ENCODE measurements at places on chromosomes 1 and 21. TPM values are rescaled to one million over a fixed set of nuclear protein-coding genes. Genes with fewer than 3 reads are reported as not detected.

HOOK1 gene
- 72.3 TPM for total RNA-seq

CCT3 gene
- total RNA-seq: 130 TPM

MAP3K7CL gene
- 5.9 TPM for total RNA-seq

C1QTNF12 gene
- total RNA-seq: 44.2 TPM

RUNX3 gene
- 2.1 TPM for total RNA-seq

KLHDC8A gene
- total RNA-seq: not detected

NUAK2 gene
- 22.0 TPM for total RNA-seq

LCE1D gene
- total RNA-seq: not detected

PCSK9 gene
- total RNA-seq: 3.5 TPM

FLG2 gene
- 0.28 TPM for total RNA-seq

KRTAP11-1 gene
- not detected for total RNA-seq

SPATA21 gene
- total RNA-seq: not detected

IL12RB2 gene
- total RNA-seq: 3.3 TPM

CHI3L1 gene
- not detected for total RNA-seq

SFN gene
- total RNA-seq: 46.8 TPM

EXO1 gene
- 5.8 TPM for total RNA-seq

LRRC38 gene
- total RNA-seq: not detected

TTC24 gene
- total RNA-seq: not detected

OR6K3 gene
- total RNA-seq: not detected

SPRR2D gene
- total RNA-seq: not detected

HSD3B1 gene
- total RNA-seq: 61.3 TPM

RC3H1 gene
- 29.2 TPM for total RNA-seq

LHX4 gene
- total RNA-seq: 0.54 TPM

USH2A gene
- not detected for total RNA-seq

ITPKB gene
- total RNA-seq: 9.5 TPM

SDE2 gene
- 22.3 TPM for total RNA-seq

AGPAT3 gene
- total RNA-seq: 145 TPM

TUFT1 gene
- 12.4 TPM for total RNA-seq

KRTAP7-1 gene
- total RNA-seq: not detected

SPOCD1 gene
- total RNA-seq: 0.80 TPM

RNF186 gene
- 19.0 TPM for total RNA-seq

PSMG1 gene
- total RNA-seq: 16.5 TPM

KRTAP10-2 gene
- not detected for total RNA-seq

DPT gene
- total RNA-seq: 14.0 TPM

HAO2 gene
- not detected for total RNA-seq

PLEKHN1 gene
- total RNA-seq: not detected

TMEM200B gene
- total RNA-seq: 2.0 TPM

S100A1 gene
- not detected for total RNA-seq

CFHR2 gene
- total RNA-seq: not detected

OVAAL gene
- total RNA-seq: not detected

C1QA gene
- total RNA-seq: 43.2 TPM

PRAMEF33 gene
- total RNA-seq: not detected

OR2L8 gene
- not detected for total RNA-seq

DNALI1 gene
- total RNA-seq: 1.7 TPM

ITGB2 gene
- total RNA-seq: 9.3 TPM

LMX1A gene
- 1.9 TPM for total RNA-seq

CFAP57 gene
- total RNA-seq: not detected
